NCI-H524 treated with DMSO at 0.1 percent for 48 hours (cell line): ENCODE measurements at places on chromosomes 13 and 19.

DNA sequence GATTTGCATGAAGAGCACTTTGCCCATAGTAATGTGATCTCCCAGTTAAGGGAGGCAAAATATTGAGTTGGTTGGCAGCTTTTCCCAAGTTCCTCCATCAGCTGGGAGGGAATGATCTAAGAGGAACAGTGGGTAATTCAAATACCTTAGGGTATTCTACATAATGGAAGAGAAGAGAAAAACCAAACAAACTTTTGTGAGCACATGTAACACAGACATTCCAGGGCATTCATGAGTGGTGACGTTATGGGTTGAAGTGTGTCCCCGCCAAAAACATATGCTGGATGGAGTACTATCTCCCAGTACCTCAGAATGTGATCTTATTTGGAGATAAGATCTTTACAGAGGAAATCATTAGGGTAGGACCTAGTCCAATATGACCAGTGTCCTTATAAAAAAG lies 220.1 kb downstream of the FOXO1 start:
- DNase-seq = no peak

DNA sequence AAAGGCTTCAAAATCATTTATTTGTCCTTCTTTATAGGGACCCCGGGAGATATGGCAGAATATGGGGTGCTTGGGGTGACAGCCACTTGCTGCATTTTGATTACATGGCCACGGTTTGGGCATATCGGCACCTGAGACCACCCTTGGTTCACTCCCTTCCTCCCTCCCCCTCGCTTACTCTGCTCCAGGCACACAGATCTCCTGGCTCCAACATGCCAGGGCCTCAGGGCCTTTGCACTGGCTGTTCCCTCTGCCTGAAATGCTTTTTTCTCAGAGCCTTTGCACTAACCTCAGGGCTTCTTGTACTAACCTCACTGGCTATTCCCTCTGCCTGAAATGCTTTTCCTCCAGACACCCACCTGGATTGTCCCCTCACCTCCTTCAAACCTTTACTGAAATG lies 23.8 kb downstream of the VAV1 start:
- no peak for DNase-seq

DNA sequence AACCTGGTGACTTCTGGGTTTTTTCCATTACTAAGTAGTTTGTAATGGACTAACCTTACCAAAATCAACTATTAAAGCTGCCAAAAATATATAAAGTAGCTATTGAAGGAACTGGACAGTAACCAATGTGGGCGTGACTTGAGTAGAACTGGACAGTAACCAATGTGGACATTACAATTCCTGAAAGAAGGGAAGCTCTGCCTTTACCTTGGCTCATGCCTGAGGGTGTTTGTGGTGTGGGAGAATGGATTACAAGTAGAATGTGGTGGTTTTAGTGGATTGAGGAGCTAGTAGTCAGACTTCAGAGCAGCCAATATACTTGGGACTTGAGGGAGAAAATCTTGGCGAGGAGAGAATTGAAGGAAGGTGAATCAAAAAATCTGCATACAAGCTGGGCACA lies 17.5 kb downstream of the LRRC63 start:
- no peak for DNase-seq

DNA sequence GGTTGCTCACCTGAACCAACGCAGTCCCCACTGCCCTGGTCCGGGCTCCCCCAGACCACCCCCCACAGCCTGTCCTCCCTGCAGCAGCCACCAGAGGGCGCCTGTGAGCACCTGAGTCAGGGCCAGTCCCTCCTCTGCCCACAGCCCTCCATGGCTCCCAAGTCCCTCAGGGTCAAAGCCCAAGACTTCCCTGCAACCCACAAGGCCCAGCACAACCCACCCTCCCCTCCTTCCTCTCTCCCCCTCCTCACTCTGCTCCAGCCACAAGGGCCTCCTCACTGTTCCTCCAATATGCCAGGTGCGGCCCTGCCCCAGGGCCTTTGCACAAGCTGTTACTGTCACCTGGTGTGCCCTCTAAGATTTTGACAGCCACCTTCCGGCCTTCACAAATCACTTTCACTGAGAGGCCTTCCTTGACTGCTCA lies 10.9 kb downstream of the GNA15 start:
- no peak for DNase-seq

GRCh38 chr19:16623576-16623975 lies 4.4 kb downstream of the MED26 start:
- no peak for DNase-seq

DNA sequence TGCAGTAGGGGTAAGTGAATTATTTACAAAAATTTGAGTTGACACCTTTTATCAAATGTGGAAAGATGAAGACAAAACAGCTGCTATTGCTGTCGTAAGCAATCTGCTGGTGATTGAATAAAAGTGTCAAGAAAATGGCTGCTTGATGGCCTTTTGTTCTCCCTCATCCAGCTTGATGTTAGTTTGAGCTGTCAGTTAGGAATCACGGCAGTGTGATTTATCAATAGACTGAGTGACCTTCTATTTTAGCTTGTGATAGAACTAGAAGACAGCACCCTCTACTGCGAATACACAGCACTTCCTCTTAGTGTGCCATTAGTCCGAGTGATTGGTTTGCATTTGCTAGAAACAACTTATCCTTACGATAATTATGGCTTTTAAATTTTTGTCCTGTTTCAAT lies 76.3 kb downstream of the MZT1 start:
- DNase-seq = peak; percentile 20

- no peak for DNase-seq
Measured at GRCh38 chr13:43132257-43132656, 108.9 kb downstream of the DNAJC15 start.

- no peak for DNase-seq
Measured at GRCh38 chr19:31351056-31351854, 2.0 kb upstream of the TSHZ3 start.

DNA sequence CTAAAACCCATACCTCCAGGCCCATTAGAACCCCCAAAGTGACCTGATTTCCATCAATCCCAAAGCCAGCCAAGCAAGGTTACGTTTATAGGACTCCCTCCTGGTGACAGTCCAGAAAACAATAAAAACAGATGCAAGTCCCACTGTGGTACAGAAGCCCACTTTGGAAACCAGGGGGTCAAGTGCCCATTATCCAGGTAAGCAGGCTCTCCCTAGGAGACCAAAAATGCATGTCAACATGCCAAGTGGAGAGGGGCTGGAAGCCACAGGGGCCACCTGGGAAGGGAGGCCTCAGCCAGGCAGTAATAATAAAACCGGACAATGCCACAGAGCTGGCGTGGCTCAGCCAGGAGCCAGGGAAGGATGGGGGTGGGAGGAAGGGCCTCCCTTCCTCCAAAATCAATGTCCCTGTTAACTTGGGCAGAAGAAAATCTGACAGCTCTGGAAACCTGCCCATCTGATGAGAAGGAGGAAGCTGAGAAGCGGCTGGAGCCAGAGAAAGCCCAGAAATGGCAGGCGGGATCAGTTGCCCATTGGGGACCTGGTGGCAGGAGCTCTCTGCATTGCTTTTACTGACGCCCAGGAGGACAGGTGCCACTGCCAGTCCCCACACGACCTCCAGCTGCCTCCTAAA lies 160.4 kb downstream of the ZIC5 start:
- DNase-seq = no peak

- DNase-seq = no peak
Measured at GRCh38 chr13:42495255-42495654, 78.7 kb upstream of the TNFSF11 start.

DNA sequence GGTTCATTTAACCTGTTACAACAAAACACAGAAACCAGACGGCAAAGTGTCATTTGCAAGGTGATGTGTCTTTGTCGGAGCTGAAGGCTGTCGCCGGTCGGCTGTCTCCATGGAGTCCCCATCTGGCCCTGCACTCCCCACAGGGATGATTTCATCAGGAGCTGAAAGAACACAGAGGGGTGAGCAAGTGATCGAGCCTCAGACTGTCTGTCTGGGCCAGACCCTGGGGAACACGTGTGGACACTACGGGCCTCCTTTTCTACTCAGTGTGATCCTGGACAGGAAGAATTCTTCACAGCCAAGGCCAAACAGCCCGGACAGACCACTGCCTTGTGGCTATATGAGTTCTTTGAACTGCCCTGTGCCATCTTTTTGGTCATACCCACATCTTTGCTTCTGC lies 85.1 kb downstream of the RNASEH2B start:
- DNase-seq = no peak

- no peak for DNase-seq
Measured at GRCh38 chr19:38693380-38694223, 46.2 kb downstream of the ACTN4 start.
